ENCODE measurements at places on chromosomes 1 and 21. TPM values are rescaled to one million over a fixed set of nuclear protein-coding genes. Genes with fewer than 3 reads are reported as not detected.

Gene OR14A2
- total RNA-seq: not detected

Gene KCNA3
- total RNA-seq: 1.4 TPM

Gene LY9
- not detected for total RNA-seq

Gene KRTAP7-1
- total RNA-seq: not detected

Gene ZMYND12
- total RNA-seq: 0.59 TPM

Gene NTMT2
- not detected for total RNA-seq

Gene FLG2
- total RNA-seq: not detected

Gene GPR37L1
- 0.09 TPM for total RNA-seq

DNA sequence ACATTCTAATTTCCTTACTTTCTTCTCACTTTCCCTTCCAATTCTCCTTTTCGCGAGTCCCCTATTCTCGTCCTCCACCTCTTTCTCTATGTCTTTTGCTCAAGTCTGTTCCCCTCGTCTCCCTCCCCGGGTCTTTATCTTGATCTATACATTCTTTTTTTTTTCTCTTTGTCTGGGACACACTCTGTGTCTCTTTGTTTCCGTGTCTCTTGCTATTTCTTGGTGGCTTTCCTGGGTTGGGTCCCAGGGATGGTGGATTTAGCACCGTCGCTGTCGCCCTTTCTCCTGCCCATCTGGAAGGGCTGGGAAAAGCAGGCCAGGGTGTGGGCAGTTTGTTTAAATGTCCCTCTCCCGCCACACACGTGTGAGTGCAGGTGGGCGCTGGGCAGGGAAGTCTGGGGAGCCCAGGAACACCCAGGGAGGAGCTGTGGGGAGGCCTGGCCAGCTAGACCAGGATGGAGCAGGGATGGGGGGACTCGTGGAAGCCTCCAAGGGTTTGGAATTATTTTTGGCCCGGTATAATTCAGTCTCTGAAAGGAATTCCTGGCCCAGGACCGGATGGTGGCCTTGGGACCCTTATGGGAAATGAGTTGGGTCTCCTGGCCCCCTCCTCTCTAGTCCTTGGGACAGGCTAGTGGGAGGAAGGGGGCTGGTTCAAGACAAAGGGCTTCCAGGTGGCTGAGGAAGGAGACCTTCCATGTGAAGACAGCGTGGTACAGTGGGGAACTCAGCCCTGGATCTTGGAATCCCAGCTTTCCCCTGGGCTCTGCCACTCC lies 9.5 kb upstream of the ID3 start:
- DNase-seq: no peak

GRCh38 chr21:41018431-41018830 lies 149.5 kb upstream of the BACE2 start:
- no peak for DNase-seq

DNA sequence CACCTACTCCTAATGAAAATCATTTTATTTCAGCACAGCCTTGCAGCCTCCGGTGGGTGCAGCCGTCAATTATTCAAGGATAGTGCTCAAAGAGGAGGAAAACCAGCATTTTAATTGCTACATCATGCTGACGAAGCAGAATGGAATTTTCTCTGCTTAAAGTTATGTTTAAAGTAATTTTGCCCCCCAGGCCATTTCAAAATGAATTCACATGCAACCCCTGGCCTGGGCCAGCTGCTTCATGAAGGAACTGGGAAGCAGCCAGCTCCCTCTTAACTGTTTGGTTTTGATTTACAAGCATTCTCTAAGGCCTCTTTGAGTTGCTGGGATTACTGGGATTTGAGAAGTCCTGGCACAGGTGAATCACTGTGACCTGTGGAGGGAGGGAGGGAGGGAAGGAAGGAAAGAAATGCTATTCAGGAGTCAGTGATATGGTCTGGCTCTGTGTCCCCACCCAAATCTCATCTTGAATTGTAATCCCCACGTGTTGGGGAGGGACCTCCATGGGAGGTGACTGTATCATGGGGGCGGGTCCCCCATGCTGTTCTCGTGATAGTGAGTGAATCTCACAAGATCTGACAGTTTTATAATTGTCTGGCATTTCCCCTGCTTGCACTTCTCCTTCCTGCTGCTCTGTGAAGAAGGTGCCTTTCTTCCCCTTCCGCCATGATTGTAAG lies 66.0 kb downstream of the PGBD5 start:
- DNase-seq: no peak

DNA sequence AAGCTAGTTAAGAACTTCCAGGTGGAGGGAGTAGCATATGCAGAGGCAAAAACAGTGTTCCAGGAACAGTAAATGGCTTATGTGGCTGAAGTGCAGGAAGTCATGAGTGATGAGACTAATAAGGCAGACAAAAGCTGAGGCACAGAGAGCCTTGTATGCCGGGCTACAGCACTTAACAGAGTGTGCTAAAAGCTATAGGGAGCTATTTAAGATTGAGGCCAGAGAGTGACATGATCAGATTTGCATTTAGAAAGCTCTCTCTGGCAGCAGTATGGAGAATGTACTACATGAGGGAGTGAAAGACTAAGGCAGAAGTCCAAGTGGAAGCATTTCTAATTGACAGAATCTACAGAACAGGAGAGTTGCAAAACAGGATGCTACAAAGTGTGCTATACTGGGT lies 38.6 kb downstream of the WASF2 start:
- no peak for DNase-seq

- DNase-seq: no peak
These were observed 21.5 kb downstream of the DESI2 start for GRCh38 chr1:244674446-244674845.

DNA sequence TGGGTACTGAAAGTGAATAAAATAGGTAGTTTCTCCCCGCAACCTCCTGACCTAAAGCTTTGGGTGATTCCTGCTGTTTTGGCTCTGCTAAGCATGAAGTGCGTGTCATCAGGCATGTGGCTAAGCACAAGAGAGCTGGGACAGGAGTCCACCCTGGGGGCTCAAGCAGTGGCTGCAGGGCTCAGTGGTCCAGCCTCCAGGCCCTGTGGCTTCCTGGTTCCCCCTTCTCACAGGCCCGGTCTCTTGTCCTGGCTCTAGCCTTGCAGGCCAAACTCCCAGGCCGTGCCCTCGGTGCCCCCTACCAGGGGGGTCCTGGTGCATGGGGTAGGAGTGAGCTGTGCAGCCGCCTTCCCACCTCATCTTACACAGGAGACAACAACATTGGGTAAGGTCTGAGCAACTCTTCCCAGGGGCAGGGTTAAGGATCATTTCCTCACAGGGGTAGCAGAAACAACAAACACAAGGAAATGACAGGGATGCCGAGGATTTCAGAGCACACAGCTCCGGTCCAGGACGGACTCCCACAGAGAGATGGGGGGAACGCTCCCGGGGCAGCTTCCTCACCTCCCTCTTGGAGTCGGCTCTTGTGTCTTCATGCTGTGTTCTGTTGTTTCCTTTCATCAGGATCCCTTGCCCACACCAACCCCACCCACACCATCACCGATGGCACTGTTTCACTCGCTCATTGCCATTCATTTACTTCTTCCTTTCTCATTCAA lies 19.8 kb upstream of the SLC2A1 start:
- DNase-seq: no peak

GRCh38 chr1:181985281-181985680 lies 76.2 kb downstream of the ZNF648 start:
- no peak for DNase-seq

DNA sequence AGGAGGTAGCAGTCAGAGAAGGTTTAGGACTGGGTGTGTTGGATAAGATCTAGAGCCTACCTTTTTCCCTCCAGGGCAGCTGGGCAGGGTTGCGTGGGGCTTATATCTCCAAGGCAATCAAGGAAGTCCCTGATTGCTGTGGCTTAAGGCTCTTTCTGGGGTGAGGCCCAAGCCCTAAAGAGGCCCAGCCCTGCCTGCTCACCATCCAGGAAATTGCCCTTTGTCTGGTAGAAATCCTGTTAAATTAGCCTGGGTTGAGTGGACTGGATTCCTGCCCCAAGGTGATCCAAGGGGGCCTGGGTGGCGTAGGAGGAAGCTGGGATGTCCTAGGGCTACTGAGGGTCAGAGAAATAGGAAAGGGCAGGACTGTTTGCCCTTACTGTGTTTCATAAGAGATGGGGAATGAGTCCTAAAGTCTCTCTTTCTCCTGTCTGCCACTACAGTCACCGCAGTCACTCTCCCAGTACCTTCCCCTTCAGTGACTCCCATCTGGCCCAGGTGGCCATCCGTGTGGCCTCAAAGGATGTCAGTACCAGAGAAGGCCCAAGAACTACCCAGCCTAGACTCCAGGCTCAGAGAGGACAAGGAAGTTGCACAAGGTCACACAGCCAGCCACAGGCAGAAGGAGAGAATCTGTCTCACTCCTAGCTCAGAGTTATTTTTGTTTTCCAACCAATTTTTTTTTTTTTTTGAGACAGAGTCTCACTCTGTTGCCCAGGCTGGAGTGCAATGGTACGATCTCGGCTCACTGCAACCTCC lies 25.8 kb downstream of the MFSD2A start:
- DNase-seq: no peak

DNA sequence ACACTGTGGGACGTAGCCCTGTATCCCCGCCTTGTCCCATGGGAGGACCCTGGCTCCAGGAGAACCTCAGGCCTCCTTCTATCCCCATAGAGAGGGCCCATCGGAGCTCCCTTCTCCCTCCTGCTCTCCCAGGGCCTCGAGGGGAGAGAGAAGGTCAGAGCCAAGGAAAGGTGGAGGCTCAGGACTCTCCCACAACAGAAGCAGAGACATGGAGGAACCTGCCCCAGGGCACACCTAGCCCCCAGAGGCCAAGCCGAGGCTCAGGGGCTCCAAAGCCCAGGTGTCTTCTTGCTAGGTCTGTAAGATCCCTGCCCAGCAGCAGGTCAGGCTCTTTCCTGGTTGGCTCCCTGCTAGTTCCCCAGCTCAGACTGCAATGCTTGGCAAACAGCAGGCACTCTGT lies 34.4 kb upstream of the ARF1 start:
- no peak for DNase-seq

DNA sequence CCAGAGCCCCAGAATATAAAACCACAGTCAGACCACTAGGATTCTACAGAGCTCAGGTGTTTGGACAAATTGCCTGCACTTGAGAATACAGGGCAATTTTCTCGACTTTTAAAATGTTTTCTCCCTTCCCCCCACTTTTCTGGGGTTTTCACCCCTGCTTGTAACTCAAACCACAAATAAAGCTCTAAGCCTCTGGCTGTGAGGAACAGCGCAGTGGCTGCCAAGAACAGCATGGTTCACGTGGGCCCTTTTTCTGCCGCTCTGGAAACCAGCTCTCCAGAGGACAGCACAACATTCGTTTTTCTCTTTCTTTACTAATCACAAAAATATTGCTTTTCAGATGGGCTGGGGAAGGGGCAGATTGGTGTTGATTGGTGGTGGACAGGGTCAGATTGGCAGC lies 102.2 kb upstream of the JUN start:
- DNase-seq: no peak

DNA sequence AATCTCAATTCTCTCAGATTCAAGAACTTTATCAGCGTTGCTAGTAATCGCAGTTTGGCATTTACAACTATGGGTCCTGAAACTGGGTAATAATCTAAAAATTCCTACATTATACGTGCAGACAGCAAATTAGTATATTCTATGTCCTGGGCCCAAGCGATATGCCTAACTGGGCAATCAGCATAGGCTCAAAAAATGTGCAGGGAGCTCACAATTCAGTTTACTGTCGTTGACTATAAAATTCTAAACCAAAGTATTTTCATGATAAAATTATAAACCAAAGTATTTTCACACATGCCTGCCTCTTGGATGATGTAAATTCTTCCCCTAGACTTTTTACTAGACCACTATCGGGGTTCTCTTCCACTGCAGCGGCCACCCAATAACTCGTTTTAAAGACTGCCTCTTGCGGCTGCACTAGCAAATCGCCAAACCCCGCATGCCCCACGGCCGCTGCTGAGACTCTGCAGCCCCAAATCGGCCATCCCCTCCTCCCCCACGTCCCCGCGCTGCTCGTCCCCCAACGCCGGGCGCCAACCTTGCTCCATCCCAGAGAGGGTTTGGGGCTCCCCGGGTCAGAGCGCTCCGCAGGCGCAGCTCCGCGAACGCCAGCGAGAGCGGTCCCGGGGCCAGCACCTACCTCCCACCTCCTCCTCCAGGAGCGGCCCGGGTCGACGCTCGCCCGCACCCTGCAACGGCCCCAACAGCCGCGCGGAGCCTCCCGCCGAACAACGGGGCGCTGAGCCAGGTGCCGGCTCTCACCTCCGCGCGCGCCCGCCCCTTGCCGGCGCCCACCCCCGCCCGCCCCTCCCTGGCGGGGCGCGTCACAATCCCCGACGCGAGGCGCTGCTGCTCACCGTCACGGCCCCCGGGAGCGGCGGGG lies 506 bp downstream of the SSX2IP start:
- DNase-seq: peak; percentile 62

DNA sequence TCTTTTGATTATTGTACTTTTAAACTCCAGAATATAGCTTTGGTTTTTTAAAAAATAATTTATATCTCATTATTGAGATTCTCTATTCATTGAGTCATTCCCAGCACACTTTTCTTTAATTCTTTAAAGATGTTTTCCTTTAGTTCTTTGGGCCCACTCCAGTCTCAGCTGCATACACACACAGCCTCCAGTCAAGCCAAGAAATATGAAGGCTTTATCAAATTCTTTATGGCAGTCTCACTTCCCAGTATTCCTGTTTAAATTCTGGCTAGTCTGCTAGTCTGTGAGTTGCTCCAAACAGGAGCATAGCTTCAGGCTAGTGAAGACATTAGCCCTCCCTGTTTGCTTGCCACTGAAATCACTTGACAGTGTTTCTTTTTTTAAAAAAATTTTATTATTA lies 61.2 kb downstream of the CRP start:
- DNase-seq: no peak

DNA sequence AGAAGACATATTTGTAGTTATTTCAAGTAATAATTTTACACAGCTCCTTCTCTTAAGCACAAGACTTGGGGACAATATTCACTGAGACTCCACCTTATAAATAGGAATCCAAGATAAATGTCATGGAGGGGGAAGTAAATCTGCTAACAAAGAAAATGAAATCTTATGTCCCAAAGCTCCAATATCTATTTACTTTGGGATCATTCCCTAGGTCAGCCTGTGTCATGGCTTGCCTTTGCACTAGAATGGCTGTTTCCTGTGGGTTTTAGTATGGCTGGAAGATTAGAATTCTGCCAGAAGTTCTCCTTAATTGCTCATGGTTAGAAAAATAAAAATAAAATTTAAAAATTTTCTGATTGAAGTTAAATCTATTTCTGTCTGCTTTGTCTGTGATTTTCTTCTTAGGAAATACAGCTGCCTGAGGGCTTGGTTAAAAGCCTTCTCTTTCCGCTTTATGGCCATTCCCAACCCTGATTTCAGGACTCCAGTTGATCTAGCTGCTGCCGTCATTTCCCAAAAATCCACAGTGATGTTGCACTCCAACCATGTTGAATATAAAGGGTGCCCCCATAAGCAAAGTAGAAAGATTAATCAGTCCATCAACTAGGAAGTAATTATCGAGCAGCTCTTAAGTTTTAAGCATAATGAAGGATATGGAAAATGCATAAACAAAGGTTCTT lies 326.4 kb upstream of the LYPLAL1 start:
- DNase-seq: no peak

GRCh38 chr1:198116069-198116468 lies 40.7 kb upstream of the NEK7 start:
- no peak for DNase-seq

- no peak for DNase-seq
These were observed 221.6 kb downstream of the LTN1 start for GRCh38 chr21:28770867-28771661.

Measured in uterus (tissue), 4 donors.